ENCODE measurements at places on chromosomes 5 and 9.

GRCh38 chr5:72598401-72599064 is 91.3 kb upstream of the ZNF366 start:
- DNase-seq, result no peak

DNA sequence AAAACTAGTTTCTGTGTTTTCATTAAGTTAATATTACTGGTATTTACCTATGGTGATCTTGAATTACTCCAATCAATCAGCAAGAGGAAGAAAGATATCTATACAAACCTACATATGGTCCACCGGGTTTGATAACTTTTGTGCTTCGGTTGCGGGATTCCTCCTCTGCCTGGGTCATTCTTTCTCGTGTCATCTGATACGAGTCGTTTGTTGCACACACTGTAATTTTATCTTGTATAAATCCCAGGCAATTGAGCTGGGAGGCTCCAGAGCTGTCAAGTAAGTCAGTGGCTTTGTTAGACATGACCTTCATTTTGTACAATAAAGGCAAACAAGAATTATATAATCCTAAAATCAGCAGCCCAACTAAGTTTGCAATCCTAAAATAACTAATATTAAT is 48.0 kb downstream of the ELL2 start:
- DNase-seq, result no peak

- DNase-seq, result no peak
These were observed 322.3 kb upstream of the CDH6 start for GRCh38 chr5:30871196-30871595.

DNA sequence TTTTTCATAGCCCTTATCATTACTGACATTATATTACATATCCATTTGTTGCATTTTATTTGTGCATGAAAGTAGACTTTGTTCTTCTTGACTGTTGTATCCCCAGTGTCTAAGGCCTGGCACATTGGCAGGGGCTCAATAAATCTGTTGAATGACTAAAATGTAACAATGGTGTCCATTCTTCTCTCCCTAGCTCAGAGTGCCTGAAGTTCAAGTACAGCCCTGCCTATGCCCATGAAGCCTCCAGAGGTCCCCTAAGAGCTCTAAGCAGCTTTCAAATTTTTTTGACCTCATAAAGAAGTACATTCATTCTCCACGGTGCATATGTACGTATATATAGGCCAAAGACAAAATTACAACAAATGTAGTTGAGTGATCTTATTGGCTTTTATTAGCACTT is 4.2 kb upstream of the BSPRY start:
- no peak for DNase-seq

GRCh38 chr5:118778941-118779340 is 209.4 kb downstream of the DTWD2 start:
- no peak for DNase-seq

GRCh38 chr9:84793251-84793650 is 123.7 kb downstream of the NTRK2 start:
- no peak for DNase-seq

GRCh38 chr5:398475-399295 is 44.3 kb upstream of the EXOC3 start:
- DNase-seq, result no peak

DNA sequence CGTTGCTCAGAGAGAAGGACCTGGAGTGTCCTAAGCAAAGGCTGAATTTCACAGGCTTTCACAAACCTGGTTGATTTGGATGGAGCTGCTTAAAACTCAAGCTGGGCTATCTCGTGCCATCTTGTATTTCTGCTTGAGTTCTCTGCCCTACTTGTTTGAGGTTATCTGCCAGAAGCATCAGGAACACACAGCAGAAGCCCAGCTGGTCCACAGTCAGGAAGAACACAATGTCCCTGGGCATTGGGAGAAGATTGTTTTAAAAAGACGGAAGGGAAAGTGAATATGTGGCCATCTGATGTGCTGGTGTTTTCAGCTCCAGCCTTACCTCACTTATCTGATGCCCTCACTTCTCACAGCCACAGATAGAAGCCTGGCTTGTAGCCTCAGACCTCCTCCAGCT is 32.9 kb upstream of the SLC36A1 start:
- DNase-seq, result no peak

GRCh38 chr9:80951675-80952074 is 737.7 kb downstream of the TLE1 start:
- DNase-seq, result no peak

GRCh38 chr5:135317286-135317685 is 81.7 kb downstream of the MACROH2A1 start:
- no peak for DNase-seq

Data from NCI-H1694 (cell line).